ENCODE measurements at places on chromosomes 11 and 22.

- DNase-seq = peak; percentile 33
Measured at GRCh38 chr11:48055292-48056132, 75.2 kb downstream of the PTPRJ start.

- DNase-seq = no peak
Measured at GRCh38 chr11:45726493-45727054, 61.2 kb upstream of the CHST1 start.

DNA sequence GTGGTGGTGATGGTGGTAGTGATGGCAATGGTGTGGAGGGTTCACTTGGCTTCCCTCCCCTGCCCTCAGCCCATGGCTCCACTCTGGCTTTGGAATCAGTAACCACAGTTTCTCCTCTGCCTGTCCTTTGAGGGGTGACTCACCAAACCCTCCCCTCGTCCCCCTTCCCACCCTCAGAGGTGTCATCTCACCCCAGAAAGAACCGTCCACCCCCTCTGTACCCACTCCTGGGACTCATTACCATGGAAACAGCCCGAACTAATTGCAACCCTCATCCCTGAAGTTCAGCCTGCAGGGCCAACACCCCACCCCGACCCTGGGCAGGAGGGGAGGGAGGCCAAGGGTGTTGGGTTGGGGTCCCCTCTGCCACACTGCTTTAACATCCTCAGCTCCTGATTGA, 26.6 kb downstream of the PHLDB1 start:
- no peak for DNase-seq

DNA sequence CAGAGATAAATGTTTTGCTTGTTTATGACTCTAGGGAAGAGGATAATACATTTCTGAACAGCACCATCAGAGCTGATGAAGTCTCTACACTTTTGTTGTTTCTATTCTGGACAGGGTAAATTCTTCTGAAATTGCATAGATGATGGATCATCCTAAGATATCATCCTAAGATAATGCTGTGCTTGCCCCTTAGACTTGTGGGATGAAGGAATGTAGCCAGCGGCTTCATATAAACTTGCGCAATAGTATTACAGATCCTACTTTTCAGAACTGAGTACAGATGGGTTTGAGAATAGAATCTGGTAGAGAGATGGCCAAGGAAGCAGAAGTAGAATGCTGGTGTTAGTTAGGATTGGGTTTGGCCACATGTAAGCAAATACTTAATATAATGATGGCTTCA, 61.0 kb downstream of the NCAM1 start:
- DNase-seq = no peak

DNA sequence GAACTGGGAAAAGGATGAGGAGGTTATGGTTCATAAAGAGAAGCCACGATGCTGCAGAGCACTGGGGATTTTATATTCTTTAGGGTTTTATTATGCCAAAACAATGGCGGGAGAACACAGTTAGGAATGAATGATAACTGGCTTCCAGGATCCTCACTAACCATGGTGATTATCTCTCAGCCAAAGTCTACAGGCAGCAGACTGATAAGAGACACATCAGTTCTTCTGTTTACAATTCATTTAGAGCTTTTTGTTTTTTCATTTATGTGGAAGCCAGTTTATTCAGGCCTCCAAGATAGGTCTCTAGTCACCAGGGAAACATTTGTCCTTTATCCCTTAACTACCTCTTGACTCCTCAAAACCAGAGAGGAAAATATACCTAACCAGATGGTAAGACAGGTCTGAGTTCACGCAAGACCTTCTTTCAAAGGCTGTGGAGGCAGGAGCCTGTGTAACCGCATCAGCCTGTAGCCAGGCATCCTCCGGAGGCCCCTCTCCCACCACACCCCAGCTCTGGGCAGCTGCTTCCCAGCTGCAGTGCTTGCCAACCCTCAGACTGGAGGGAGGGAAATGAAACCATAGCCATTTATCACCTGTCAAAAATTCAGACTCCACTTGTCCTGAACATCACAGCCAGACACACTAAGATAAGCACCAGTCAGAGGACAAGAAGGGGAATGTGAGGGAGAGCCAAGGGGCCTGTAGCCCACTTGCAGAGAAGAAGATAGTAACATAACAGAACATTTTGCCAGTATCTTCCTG, 57.2 kb upstream of the FAM181B start:
- no peak for DNase-seq

GRCh38 chr11:93143800-93144199, 54.0 kb downstream of the SLC36A4 start:
- no peak for DNase-seq

Data from activated CD8-positive, alpha-beta memory T cell treated with anti-CD3 and anti-CD28 coated beads for 4 hours (primary cell).